Activated naive CD8-positive, alpha-beta T cell treated with anti-CD3 and anti-CD28 coated beads, Interleukin-2, amount 50 U/mL, for 24 hours (primary cell): ENCODE measurements at places on chromosomes 3 and 15.

- no peak for DNase-seq
Measured at GRCh38 chr3:53513556-53514190, 19.3 kb downstream of the CACNA1D start.

DNA sequence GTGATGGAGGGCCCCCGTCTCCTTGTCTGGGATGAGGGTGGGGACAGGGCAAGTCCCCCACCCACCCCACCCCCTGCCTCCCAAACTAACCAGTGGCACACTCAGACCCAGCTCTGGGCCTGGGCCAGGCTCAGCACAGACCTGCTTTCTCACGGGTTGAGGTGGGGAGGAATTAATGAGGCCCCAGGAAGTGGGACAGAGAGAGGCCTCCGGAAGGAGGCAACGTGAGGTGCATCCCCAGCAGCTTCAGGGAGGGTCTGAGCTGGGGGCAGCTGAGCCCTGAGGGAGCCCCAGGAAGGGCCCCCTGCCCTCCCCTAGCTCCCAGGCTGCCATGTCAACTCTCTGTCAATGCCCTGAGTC, 15.0 kb upstream of the GNAI2 start:
- no peak for DNase-seq

DNA sequence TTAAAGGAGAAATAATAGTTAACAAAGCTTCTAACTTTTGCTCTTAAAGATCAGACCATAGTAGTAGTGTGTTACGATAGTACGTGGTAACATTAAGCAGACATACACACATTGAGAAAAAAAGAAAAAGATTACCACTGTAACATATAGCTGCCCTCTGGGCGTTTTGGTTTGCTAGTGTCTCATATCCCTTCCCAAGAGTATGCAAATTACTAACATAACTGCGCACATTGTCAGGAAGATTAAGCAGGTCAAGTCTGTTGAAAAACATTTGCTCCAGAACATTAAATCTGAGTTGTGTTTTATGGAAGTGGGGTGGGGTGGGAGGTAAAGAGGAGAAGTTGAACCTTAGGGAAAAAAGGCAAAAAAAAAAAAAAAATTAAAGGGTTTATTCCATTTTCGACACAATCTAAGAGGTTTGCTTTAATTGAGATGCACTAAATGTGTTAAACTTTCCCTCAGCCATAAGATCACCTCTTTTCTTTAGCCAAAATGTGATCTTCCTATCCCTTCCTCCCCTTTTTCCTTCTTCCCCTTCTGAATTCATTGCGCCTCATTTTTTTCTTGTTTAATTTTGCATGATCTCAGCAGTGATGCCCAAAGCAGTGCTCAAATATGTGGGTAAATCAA, 1.5 kb upstream of the LRIG1 start:
- no peak for DNase-seq

- no peak for DNase-seq
Measured at GRCh38 chr15:81940467-81941451, 105.1 kb downstream of the MEX3B start.

DNA sequence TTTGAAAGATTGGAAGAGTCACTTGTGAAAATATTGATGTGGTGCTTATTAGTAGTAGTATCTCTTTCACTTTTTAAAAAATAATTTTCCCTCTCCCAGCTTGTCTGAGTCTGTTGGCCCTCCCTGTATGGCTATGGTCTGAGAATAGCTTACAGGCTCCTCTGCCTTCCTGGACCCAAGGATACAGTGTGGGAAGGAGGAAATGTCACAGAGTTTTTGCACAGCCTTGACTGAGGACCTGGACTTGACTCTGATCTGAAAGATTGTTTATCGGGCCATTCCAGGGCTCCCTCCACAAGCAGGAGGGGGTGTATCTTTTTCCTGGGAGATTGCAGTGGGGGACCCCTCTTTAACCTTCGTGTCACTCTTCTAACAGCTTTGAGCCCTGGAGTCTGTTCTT, 59.7 kb downstream of the TLNRD1 start:
- no peak for DNase-seq

DNA sequence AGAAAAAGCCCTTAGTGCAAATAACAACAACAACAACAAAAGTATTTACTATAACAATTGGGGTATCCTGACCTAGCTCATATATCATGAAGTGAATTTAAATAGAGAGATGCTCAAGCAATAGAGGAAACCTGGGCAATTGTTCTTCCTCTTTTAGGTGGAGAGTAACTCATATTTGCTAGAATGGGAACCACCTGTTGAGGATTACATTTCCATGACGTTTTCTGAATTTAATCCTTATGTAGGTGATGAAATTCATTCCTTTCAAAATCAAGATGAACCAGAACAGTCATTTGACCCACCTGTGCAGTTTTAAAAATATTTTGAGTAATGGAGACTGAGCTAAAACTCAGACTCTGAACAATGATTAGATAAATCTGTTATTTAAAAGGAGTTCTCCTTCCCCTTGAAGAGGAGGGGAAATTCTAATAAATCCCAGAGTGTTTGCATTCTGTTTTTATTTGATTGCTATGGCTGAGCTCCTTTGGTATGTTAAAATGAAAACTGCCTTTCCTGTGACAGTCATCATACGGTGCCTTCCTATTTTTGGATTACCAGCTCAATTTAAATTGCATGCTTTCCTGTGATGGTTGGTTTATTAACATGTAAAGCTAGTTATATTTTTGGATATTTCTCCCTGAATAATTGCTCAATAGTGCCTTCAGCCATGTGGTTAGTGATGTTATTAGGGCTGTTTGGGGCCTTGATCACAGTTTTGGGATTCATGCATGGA, 24.3 kb downstream of the VPS8 start:
- DNase-seq: no peak

DNA sequence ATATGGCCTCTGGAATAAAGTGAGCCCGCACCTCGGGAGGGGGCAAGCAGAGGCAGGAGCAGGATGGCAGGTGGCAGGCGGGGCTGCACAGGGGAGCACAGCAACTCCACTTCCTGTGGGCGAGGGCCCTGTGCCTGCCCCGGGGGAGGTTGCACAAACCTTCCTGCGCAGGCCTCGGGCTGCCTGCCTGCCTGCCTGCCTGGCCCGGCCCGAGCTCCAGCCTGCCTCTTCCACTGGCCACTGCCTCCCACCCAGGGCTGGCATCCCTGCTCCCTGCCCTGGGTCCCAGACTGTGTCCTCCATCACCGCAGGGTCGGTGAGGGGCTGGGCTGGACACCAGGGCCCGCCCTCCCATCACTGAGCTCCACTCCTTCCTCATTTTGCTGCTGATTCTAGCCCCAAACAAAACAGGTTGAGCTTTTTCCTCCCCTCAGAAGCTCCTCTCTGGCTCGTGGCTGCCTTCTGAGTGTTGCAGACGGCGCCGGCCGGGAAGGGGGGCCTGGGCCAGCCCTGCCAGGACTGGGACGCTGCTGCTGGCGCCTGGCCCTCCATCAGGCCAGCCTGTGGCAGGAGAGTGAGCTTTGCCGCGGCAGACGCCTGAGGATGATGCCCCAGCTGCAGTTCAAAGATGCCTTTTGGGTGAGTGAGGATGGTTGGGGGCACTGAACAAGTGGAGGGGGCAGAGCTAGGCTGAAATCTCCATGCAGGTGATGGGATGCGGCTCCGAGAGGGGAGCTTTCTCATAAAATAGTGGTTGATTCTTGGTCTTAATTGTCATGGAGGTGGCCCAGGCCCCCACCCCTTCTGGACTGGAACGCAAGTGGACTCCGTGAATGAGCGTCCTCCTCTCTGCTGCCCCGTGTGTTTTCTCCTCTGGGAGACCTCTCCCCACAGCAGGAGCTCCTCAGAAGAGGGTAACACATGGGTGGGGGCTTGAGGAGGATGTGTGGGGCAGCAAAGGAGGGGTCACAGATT, at the start of gene PSTPIP1:
PSTPIP1 (plus strand) TSS at position 156 of the 975 bp plus-strand sequence; CDS start at position 604, 448 bp downstream.
- peak; percentile 74 for DNase-seq

DNA sequence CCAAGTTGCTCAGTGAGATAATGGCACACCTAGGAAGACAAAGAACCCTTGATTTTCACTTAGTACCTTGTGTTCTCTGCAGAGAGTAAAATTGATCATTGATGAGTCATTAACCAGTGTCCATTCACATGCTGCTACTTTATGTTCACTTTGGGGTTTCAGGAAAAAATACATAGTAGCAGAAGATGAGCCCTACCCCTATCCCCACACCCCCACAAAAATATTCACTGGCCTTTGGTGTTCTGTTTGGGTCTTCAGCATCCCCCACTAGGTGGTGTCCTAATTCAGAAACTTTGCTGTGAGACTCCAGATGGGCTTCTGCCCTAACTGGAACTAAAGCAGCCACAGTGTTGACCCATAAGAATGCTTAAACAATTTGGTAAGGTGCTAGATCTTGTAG, 178.8 kb downstream of the KLHL25 start:
- no peak for DNase-seq

GRCh38 chr15:45495588-45495987, 27.0 kb downstream of the SLC30A4 start:
- no peak for DNase-seq

GRCh38 chr3:61861410-61861809, 300.0 kb downstream of the PTPRG start:
- no peak for DNase-seq

DNA sequence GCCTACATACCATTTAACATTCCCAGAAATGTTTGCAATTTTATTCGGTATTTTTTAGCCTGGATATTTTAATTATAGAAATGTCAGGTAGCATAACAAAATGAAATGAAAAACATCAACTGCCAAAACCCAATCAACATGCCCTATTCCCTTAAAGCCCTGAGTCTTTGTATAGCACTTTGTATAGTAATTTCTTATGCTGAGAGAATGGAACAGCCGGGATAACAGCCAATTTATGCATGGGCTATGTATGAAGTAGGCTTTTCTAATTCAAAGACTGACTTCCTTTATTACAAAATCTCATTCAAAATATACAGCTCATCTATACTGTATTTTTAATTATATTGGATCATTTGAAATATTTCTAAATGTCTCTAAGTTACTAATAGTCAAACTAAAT, 513.0 kb upstream of the NAALADL2 start:
- DNase-seq: no peak

DNA sequence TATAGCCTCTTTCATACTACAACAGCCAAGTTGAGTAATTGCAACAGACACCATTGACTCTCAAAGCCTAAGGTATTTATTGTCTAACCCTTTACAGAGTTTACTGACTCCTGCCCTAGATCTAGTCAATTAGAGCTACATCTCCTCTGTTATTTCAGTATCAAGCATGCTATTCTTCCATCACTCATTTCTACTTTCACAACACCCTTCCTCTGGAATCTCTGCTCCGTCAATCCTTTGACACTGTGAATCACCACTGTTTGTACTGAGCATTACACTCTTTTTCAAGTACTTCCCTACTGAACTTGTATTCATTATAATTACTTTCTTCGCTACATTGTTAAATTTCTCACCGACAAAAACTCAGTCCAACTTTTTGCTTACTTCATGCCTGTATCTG, 121.8 kb downstream of the ZNF609 start:
- no peak for DNase-seq

DNA sequence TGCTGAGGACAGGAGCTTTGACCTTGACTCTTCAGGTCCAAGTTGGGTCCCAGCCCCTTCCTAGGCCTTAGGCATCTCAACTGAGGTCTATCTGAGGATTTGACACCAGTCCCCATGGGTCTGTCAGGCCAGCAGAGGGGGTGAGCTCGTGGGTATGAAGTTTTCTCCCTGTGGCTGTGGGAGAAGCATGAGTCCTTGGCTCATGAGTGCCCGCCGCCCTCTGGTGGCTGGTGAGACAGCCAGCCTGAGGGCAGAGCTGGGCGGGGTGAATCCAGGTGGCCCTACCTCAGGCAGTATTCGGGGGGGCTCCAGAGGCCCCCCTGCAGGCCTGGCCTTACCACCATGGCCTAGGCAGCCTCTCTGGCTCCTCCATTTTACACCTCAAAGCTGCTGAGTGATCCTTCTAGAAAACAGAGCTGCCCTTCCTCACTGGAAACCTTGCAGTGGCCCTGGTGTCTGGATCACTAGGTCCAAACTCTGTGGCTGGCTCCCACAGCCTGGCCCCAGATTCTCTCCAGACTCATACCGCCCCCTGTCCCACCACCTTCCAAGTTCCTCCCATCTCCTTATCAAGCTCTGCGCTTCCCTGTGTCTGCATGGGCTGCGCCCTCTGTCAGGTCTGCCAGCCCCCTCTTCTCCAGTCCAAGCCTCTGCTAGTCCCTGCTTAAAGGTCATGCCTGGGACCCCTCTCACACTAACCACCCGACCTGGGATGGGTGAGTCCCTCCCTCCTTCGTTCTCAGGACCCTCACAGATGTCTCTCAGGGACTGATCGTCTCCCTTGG, 16.1 kb downstream of the SH2D7 start:
- peak; percentile 83 for DNase-seq

- no peak for DNase-seq
Measured at GRCh38 chr3:111979434-111980038, 710 bp downstream of the ABHD10 start.

- no peak for DNase-seq
Measured at GRCh38 chr3:39541917-39542329, 74.4 kb downstream of the MOBP start.

DNA sequence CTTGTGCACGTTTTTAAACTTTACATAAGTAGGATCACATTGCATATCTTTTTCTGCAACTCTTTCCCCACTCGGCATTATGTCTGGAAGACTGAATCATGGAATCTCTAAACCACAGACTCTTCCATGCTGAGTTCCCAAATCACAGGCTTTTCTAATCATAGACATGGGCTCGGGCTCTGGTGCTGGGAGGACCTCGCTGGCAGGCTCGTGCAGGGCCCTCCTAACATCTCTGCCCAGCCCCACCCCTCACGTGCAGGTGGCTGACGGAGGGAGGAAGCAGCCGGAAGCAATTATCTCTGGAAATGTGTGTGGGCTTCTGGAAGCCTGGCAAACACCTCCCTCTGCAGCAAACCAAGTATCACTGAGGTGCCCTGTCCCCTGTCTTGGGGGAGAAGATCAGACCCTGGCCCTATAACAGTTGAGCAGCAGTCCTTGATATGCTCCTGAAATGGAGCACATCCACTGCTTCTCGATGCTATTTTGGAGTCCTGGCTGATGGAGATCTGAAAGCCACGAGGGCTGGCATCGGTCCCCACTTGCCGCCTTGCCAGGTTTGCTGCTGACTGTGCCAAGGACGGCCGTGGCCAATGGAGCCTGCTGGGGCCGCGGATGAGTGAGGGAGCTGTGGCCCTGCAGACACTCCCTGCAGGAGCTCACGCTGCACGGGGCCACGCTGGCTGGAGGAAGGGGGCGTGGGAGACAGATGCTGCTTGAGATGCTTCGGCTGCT, 4.4 kb upstream of the IQSEC1 start:
- no peak for DNase-seq

DNA sequence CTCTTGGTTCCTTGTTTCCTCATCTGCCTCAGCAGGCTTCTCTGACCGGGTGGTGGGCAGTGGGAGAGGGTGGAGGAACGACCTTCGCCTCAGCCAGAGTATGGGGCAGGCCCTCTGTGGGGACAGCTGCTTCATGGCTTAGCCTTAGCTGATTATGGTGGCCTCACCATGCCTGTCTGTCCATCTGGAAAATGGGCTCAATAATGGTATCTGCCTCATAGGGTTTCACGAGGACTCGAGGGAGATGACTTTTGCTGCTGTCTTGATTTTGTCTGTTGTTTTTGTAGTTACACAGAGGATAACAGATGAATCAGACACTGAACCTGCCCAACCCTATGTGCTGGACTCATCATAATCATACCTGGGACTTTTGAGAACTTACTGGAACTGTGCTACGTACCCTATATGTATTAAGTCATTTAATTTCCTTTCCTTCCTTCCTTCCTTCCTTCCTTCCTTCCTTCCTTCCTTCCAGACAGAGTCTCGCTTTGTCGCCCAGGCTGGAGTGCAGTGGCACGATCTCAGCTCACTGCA, 46.5 kb downstream of the CDC25A start:
- DNase-seq: no peak
